Liver (tissue), 10 donors: ENCODE measurements at places on chromosomes 16 and 17. TPM values are rescaled to one million over a fixed set of nuclear protein-coding genes. Genes with fewer than 3 reads are reported as not detected.
A peak's percentile ranks its signal among the peaks of the same experiment; 100 is the strongest.

DNA sequence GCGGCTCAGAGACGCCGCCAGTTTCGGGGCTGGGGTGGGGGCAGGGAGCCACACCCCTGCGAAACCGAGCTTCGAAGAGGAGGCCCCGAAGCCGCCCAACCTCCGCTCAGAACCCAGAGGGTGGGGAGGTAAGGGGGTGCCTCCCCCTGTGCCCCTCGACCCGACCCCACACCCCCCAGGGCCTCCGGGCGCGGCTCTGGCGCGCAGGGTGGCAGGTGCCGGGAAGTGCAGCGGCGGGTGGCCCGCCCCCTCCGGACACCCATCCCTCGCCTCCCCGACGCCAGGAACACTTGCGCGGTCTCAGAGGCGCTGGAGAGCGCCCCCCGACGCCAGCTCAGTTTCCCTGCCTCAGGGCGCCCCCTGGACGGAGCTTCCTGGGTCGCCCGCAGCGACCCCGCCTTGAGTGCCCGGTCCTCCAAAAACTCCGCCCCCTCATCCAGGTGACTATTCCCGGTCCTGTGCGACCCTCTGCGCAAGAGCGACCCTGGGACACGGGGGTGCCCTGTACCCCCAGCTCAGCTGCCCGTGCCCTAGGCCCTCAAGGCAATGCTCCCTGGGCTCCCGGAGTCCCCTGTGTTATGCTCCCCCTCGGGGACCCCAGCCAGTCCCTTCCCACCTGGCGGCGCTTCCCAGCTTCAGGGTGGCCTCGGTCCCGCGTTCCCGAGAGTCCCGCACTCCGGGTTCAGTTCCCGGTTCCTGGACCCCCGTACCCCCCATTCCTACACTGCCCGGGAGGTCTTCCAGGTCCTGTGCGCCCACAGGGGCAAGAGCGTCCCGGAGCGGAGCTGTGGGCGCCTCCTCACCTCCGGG is 562 bp downstream of the PPL start:
- no peak for DNase-seq

- no peak for DNase-seq
Measured at GRCh38 chr17:50563092-50563511, 2.6 kb downstream of the CACNA1G start.

DNA sequence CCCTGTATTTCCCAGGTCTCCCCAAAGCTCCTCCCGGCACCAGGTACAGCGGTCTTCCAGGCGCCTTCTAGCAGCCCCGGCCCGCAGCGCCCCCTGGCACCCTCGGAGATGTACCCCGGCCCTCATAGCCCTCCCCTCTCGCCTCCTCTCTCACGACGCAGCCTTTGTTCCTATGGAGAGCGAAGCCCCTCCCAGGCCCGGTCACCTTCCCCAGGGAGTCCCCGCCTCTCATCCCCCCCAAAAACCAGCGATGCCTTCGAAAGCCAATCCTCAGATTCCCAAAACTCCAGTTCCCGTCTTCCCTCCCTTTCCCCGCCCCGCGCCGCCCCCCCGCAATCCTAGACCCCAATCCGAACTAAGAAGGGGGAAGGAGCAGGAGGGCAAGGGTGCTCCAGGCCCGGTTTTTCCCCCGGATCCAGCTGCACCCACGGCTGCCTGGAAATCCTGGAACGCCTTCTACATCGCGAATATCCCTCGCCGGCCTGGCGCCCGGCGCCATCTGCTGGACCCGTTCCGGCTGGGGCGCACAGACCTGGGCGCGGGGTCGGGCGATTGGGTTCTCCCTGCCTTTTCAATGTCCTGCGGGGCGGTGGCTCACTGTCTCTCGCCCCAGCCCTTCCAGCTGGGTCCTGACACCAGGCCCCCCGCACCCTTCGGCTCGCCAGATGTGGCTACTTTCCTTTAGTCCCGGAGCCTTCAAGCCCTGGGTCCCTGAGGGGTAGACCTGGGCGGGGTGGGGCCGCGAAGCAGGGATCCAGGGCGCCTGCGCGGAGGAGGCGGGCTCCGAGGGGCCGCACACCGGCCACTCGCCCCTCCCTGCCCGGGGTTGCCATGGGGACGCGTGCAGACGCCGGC is at the start of gene DNAH2:
Gene DNAH2, plus strand, starts transcription at position 844 of the 855 bp plus-strand sequence. CDS start 1,991 bp downstream, outside the sequence.
- DNase-seq, result peak; percentile 66

GRCh38 chr16:63614429-63614828 is 1507.4 kb downstream of the CDH11 start:
- no peak for DNase-seq

DNA sequence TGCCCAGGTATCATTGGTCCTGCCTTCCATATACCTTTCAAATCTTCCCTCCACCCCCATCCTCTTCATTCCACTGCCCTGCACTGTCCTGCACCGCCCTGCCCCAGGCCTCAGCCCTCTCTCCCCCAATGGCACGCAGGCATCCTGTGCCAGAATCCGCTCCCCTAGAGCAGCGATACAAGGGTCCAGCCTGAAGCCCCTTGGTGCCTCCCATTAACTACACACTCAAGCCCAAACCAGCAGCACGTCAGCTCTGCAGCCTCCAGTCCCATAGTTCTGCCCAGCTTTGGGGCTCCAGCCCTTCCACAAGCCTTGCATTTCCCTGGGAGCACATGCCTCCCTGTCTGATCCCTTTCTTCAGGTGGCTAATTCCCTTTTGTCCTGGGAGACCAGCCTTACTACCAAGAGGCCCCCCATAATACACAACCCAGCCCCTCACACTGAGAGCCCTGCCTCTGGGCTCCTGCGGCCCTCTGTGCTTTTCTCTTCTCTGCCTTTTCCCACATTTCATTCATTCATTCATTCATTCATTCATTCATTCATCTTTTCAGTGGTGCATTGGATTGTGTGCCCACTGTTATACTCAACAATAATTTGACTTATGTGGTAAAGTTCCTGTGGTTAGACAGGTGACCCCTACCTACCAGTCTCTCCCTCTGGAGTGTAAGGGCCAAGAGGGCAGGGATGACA is 26.8 kb upstream of the DLX3 start:
- no peak for DNase-seq

DNA sequence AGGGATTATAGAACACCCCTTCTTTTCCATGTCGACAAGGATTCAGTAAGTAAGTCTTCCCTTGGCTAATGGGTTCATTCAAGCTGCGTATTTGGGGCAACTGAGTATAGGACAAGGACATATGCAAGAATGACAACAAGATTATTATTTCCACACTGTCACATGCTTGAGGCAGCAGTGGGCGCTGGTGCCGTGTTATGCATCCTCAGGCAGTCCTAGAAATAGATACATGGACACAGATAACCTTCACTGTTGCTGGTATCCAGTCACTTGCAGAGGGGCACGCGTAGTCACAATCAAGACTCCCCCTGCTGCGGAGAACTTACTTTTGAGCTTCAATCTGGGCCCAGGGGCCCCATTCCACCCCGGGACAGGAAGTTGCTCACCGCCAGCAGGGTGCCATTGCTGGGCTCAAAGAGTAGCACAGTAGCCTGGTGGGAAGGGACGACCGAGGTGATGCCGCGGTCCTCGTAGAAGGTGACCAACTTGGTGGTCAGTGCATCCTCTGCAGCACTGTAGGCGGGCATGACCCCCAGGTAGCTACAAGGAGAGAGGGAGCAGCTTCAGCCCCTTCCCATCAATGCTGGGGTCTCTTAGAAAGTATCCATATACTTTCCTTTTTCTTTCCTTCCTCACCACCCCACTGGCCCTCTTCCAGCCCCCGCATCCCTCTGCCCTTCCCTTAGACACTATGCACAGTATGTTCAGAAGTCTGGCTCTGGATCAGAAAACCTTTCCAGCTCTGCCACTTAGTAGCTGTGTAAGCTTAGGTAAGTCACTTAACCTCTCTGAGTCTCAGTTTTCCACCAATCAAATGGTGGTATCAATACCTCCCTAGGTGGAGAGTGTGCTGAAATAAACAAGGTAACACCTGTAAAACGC is 804 bp downstream of the CRYM start:
- DNase-seq, result no peak

GRCh38 chr17:50337956-50338355 is 8.0 kb upstream of the XYLT2 start:
- no peak for DNase-seq

DNA sequence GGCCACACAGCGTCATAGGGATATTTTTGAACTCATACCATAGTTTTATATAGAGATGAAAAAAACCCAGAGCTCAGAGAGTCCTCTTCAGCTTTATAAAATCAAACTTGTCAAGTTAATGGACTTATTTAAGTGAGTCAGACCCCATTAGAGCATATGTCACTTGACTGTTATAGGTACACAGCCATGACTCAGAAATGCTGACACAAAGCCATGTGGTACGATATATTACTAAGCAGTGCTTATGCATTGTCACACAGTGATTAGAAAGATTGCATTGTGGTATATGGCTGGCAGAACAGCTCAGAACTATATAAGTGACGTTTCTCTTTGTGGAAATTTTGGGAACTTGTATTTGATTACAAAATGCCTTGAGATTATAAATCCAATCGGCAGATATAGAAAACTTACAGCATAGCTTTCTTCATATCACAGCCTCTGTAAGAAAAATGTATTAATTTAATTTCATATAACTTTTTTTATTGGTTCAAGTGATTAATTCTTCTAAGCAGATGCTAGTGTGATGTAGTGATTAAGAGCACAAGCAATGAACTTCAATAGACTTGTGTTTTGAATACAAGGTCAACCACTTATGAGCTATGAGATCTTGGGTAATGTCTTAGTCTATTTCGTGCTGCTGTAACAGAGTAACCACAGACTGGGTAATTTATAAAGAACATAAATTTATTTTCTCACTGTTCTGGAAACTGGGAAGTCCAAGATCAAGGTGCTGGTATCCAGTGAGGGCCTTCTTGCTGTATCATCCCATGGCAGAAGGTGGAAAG is 25.8 kb upstream of the GINS3 start:
- no peak for DNase-seq

RHBDL1 gene
- 0.35 TPM for polyA plus RNA-seq

TP53TG3 gene
- polyA plus RNA-seq, result not detected

RETREG3 gene
- polyA plus RNA-seq, result 12.1 TPM
